ENCODE measurements at places on chromosomes 1 and 21.
A peak's percentile ranks its signal among the peaks of the same experiment; 100 is the strongest.

DNA sequence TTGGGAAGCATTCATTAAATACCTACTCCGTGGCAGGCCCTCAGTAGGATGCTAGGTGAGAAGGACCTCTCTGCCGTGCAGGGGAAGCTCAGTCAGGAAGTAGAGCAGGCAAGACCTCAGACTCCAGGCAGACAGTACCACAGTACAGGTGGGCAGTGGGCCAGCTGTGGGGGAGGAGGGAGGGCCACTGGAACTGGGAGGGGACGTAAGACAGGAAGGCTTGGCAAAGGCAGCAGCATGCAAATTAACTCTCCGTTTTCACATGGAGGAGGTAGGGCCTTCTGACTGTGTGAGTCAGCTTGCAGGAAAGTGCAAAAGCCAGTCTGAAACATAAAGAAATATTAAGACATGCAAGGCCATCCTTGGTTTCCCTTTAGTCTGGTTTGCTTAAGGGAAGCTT lies 157.7 kb downstream of the TRIM33 start:
- DNase-seq: no peak

- DNase-seq: no peak
These were observed 10.4 kb downstream of the TEX38 start for GRCh38 chr1:46682064-46682463.

- DNase-seq: peak; percentile 64
These were observed 21.8 kb upstream of the PDC start for GRCh38 chr1:186482661-186483255.

GRCh38 chr1:1398677-1399186 lies 403 bp downstream of the CCNL2 start:
- no peak for DNase-seq

- no peak for DNase-seq
These were observed 200.9 kb downstream of the PLPP3 start for GRCh38 chr1:56378341-56379070.

- DNase-seq: no peak
These were observed 18.3 kb downstream of the METTL18 start for GRCh38 chr1:169776440-169776839.

DNA sequence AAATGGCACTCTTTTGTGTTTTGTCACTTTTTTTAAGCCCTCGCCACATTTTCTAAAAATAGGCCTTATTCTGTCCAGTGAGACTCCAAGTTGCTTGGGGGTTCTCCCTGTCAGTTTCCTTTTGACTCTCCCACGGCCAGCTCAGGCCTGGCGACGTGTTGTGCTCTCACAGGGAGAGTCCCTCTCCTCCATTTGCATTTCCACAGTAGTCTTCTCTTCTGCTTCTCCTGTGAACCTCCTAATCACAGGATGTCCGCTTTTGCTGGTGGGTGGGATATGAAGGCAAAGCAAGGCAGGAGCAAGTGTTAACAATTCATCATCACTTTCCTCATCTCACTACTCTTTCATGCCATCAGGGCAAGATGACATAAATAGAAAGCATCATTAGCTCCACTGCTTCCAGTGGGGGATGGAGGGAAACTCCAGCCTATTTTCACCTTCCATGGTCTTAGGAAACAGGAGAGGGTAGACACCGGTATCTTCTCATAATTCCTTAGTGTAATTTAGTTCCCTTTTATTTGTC lies 99.8 kb downstream of the INTS7 start:
- peak; percentile 75 for DNase-seq

DNA sequence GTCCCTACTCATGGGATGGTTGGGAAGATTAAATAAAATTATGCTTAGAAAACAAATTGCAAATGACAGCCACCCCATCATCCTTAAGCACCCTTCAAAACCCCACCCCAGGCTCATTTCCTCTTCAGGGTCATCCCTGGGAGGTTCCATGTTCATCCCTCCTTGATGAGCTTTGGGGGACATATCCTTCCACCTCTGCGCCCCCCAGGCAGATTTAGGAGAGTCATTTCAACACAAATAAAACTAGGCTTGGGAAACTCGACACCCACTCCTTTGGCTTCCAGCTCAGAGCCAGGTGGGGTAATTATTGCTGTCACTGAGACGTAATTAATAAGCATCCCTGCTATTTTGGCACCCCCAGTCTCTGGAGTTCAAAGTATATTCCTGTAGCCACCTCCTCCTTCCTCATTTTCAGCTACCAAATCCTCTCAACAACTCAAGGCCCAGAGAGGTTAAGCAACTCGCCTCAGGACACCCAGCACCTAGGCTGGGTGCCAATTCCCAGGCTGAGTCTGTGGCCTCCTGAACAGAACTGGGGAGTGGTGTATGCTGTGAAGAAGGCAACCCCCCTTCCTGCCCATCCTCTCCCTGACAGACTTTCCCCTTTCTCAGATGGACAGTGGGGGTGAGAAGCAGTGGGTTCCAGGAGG lies 595 bp downstream of the CRYBG2 start:
- DNase-seq: no peak

GRCh38 chr1:147496571-147497210 lies 44.6 kb upstream of the BCL9 start:
- no peak for DNase-seq

DNA sequence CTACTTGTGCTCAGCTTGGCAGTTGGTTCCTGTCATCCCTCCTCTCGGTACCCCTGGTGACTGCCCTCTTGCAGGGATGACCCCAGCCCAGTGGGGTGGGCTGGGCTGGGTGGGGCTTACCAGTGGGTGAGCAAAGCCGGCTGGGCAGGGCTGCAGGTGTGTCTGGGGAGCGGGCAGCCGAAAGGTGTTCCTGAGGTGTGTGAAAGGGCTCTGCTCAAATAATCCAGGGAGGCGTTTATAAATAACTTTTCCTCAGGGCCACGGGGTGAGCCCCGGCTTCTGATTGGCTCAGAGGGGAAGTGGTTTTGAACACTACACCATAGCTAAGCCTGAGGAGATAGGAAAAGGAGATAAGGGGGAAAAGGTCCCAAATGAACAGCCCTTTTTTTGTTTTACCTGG lies at the start of gene SLC26A9:
SLC26A9 (minus strand) TSS at position 212 of the 400 bp plus-strand sequence. CDS start 7,636 bp downstream, outside the sequence.
- DNase-seq: no peak

DNA sequence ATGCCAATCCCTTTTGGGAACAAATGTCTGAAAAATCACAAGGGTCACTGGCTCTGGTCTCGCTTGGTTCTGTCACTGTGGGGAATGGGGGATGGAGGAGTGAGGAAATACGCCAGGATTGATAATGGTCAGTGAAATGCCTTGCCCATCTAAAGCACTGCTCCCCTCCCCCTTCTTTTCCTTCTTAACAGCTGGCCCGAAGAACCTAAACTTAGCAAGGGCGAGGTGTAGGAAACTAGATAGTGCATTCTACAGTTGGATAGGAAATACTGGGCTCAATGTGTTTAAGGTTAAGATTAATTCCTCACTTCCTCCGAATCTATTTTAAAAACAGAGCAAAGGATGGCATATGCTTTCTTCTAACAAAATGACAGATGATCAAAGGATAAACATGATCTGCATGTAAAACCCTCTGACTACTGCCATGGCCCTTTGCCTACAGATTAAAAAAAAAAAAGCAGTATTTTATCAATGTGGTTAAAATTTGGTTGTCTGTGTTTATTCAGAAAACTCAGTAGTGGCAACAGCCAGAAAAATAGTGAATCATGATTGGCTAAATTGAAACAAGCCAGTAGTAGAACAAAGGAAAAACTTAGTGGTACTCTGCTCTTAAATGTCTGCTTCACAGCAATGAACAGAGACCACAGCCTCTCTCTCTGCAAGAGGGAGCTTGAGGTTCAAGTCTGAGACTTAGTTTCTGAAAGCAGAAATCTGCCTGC lies 86.1 kb upstream of the VAV3 start:
- DNase-seq: no peak

GRCh38 chr1:233796146-233796783 lies 108.2 kb upstream of the SLC35F3 start:
- no peak for DNase-seq

- DNase-seq: no peak
These were observed 329.4 kb upstream of the ESRRG start for GRCh38 chr1:217052626-217053025.

- no peak for DNase-seq
These were observed 236.1 kb downstream of the C1orf94 start for GRCh38 chr1:34412598-34413370.

DNA sequence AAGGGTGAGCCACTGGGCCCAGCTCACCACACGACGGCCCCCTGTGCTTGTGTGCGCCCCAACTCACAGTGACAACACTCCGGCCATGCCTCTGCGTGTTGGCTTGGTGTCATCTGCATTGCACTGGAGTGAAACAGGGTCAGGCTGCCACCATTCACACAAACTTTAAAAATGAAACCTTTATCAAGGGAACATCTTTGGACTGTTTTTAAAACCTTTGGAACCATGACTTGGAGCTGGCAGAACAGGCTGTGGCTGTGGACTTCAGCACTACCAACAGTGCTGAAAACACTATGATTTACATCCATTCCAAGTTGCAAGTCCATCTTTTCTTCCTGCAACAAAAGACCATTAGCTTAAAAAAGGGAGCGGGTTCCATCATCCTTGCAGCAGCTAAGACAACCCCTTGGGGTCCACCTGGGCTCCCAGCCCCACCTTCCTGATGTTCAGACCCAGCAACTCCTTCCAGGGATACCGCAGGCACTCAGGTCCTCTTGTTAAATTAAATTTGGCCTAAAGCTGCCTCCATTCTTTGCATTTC lies 25.6 kb downstream of the POFUT2 start:
- DNase-seq: no peak

- no peak for DNase-seq
These were observed 53.8 kb upstream of the PSEN2 start for GRCh38 chr1:226816576-226816975.

GRCh38 chr1:40627987-40628902 lies 37.2 kb downstream of the RIMS3 start:
- peak; percentile 25 for DNase-seq

GRCh38 chr1:21663951-21664805 lies 5.0 kb downstream of the RAP1GAP start:
- no peak for DNase-seq

GRCh38 chr1:3611170-3612019 lies at the start of gene MEGF6:
MEGF6 (minus strand) TSS chr1:3611508; CDS start chr1:3611268, 240 bp downstream.
- peak; percentile 71 for DNase-seq

DNA sequence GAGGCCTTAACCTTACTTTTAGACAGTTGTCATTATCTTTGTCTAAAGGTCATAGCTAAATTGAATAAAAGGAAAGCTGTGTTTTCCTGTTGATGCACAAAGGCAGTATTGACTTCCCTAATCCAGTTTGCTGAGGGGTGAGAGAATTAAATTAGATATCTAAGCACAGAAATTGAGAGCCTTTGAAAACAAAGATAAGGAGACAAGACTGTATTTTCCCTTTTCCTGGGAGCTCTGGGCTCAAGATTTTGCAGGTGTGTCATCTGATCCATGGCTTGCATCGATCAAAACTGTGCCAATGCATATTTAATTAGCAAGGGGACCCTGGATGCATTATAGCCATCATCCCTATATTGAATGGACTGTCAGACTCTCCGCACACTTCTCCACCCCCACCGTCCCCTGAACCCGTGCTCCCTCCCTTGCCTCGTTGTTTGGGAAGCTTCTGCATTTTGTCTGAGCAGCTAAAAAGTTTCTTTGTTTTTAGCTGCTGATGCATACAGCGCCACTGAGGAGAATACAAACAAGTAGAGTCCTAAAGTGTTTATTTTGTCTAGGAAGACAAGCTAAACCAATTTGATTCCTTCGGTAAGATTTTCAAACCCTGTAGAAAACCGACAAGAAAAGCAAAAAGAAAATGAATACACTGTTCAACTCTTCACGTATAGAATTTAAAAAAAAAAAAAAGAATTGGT lies 186.3 kb downstream of the NFIA start:
- no peak for DNase-seq

GRCh38 chr1:185349556-185349955 lies 32.5 kb upstream of the IVNS1ABP start:
- no peak for DNase-seq

DNA sequence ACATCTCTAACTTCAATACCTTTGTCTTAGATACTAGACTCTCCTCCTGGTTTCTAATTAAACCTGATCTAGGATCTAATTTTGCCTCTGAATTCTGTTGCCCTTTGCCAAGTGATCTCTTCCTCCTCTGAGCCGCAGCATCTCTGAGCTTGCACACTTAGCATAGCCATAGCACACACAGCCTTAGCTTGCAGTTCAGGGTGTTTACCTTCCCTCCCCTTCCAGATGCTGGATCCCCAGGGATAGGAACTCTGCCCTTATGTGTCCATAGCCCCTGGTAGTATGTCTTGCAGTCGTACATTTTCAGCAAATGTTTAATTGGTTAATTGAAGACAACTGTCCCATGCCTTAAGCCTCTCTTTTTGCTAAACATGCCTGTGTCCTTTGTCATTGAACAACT lies 30.3 kb downstream of the SELL start:
- DNase-seq: no peak

DNA sequence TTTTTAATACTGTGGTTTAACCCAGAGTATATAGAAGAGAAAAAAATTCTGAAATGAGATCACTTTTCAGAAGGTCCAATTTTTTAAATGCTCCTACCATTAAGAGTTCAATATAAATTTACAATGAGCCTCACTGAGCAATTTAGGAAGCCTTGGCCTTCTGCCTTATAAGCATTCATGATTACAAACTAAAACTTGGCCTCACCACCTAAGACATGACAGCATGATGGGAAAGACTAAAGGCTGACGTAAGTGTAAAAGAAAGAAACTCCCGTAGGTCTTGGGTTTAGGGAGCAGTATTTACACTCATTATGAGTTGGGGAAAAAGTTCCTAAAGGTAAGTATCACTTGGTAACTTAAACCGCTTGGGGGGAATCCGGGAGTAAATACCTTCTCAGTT lies 70.7 kb upstream of the ESRRG start:
- no peak for DNase-seq

DNA sequence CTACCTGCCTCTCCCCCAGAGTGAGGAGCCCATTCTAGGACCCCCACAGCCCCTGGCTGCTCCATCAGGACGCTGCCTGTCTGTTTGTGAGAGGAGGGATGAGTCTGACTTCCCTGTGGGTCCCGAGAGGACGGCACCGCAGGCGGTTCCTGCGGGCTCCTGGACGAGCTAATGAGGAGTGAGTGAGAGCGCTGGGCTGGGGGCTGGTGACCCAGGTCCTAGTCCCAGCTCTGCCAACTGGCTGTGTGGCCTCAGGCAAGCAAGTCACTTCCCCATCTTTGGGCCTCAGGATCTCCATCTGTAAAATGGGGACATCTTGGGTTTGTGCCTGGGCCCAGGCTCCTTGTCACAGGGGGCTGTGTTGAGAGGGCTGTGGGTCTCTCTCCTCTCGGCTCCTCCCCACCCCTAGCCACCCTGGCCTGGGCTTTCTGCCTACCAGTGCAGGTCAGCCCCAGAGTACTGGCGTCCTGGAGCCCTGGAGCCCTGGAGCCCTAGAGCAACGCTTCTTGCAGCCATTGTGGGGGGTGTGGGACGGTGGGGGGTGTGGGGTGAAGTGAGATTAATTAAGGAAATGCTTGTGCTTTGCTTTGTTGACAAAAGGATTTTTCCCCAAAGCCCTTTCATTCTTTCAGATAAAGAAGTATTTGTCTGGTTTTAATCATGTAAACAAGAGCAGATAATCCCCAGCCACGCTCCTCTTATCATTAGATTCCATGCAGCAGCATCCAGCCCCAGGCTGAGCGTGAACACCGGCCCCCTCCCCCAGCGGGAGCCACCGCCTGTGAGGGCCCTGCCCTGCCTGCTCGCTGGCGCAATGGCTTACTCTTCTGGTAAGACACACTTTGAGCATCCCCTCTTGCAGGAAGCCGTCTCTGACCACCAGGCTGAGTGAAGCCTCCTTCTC lies 26.8 kb downstream of the SLC1A7 start:
- no peak for DNase-seq

- DNase-seq: no peak
These were observed 438.5 kb upstream of the PLXNA2 start for GRCh38 chr1:208682664-208683013.

- DNase-seq: no peak
These were observed 108.8 kb downstream of the TGFBR3 start for GRCh38 chr1:91777196-91777595.

GRCh38 chr1:81391125-81391828 lies 409.5 kb upstream of the ADGRL2 start:
- no peak for DNase-seq

All from activated CD4-positive, alpha-beta T cell treated with anti-CD3 and anti-CD28 coated beads, Interleukin-2, amount 50 U/mL, for 48 hours (primary cell).